ENCODE measurements at places on chromosomes 7 and 10. TPM values are rescaled to one million over a fixed set of nuclear protein-coding genes. Genes with fewer than 3 reads are reported as not detected.

DNA sequence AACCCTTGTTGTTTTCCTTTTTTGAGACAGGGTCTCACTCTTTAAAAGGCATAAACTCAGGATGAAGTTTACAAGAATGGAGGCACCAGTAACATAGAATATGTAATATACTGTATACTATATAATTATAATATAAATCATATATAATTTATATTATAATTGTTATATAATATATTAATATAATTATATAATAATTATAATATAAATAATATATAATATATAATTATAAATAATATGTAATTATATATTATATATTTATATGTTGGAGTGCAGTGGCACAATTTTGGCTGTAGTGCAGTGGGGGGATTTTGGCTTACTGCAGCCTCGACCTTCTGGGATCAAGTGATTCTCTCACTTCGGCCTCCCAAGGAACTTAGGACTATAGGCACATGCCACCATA lies 96.1 kb downstream of the LRMDA start:
- no peak for DNase-seq

- DNase-seq: no peak
Measured at GRCh38 chr7:50212016-50212325, 92.5 kb upstream of the IKZF1 start.

DNA sequence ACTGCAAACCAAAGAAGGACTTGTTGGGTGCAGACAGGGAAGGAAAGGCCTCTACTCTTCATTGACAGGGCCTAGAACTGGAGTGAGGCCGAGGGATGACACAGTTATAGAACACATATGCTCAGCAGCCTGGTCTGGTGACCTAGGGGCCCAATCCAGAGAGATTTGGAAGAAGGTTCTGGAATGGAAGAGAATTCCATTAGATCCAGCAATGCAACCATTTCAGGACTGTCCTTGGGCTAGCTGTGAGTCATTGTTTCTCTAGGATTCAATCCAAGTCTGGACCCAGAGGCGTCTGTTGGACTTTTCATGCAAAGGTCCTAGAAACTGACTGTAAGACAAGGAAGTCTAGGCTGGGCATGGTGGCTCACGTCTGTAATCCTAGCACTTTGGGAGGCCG lies 59.2 kb downstream of the WIPF3 start:
- no peak for DNase-seq

DNA sequence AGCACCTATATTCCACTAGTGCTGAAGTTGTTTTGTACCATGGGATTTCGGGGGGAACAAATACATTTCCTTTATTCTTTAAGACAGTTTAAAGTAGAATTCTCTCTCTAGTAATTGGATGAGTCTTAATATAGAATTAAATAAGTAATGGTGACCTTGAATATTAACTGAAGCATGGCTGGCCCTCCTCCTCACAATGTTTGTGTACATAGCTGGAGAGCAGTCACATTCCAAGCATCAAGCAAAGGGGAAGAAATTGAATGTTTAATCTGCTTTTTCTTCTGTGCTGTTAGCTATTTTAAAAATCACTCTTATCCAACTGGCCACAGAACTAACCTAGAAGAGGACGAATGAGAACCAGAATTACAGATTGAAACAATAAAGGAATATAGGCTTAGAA lies 906.9 kb downstream of the CCSER2 start:
- DNase-seq: no peak

DNA sequence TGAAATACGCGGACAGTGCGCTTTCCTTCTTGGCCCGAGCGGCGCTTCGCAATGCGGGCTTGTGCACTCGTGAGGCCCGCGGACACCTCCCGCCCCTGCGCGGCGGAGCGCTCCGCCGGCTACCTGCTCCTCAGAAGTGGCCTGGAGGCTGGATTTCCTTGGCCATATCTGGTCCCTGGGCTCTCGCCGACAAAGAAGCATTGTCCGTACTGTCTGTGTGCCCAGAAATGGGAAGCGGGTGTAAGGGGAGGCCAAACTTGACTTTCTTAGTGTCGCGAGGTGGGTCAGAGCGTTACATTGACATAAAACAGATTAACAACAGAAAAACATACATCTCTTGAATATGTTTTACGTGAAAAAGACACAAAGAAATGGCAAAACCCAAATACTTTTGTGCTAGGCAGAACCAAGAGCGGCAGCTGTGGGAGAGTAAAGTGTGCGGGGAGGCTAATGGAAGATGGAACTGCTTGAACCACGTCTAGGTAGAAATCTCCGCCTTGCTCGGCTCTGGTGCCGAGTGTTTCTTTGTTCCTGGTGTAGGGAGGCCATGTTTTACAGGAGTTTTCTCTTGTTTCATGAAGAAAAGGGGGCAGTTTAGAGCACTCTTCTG lies 1.4 kb downstream of the LANCL2 start:
- peak; percentile 36 for DNase-seq

GRCh38 chr7:157569967-157570366 lies 233.2 kb downstream of the DNAJB6 start:
- DNase-seq: no peak

- DNase-seq: no peak
Measured at GRCh38 chr7:76330673-76331072, 28.1 kb downstream of the YWHAG start.

DNA sequence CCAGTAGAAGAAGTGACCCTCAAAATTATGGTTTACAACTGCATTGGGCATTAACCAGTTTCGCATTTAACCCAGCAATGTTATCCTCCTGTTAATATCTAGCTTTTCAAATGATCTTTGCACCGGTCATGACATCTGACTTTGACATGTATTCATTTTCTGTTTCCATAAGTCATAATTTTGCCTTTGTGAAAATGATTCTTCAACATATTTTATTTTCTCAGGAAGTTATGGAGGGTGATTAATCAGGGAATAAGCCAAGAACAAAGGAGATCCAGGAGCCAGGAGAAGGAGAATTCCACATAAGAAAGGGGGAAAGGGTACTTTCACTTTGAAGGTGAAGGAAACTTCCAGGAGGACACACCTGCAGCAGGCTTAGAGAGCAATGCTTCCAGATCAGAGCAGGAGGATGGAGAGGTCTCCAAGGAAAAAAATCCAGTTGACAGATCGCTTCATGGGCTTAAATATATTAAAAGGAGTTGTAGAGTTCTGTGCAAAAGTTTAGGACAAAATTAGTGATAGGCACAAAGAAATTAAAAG lies 92.1 kb upstream of the FAM3C start:
- no peak for DNase-seq

GRCh38 chr7:65955718-65956117 lies 26.3 kb downstream of the GUSB start:
- no peak for DNase-seq

DNA sequence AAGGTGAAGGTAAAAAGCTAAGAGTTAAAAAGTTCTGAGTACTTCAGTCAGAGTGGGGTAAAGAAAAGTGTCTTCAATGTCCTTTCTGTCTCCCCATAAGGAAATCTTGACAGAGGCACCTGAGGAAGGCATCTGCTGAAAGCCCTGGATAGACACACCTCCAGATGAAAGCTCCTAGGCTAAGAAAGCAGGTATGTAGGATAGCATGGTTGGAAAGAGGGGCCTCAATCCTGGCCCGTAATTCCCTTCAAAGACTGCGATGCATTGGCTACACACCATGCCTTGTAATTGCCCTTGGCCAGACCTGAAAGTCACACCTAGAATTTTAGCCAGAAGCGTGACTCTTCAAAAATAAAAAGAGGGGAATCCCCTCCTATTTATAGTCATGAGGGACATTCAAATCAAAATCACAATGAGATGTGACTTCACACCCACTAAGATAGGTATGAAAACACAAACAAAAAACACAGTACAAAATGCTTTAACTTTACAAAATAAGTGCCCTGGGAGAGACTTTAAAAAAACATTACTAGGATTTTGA lies 809.7 kb downstream of the IPMK start:
- DNase-seq: no peak

GRCh38 chr7:101743995-101744360 lies 73.4 kb upstream of the CUX1 start:
- no peak for DNase-seq

- DNase-seq: peak; percentile 76
Measured at GRCh38 chr10:30502266-30503060, 68.5 kb downstream of the MAP3K8 start.

GRCh38 chr10:85317827-85318226 lies 989.4 kb downstream of the CCSER2 start:
- no peak for DNase-seq

DNA sequence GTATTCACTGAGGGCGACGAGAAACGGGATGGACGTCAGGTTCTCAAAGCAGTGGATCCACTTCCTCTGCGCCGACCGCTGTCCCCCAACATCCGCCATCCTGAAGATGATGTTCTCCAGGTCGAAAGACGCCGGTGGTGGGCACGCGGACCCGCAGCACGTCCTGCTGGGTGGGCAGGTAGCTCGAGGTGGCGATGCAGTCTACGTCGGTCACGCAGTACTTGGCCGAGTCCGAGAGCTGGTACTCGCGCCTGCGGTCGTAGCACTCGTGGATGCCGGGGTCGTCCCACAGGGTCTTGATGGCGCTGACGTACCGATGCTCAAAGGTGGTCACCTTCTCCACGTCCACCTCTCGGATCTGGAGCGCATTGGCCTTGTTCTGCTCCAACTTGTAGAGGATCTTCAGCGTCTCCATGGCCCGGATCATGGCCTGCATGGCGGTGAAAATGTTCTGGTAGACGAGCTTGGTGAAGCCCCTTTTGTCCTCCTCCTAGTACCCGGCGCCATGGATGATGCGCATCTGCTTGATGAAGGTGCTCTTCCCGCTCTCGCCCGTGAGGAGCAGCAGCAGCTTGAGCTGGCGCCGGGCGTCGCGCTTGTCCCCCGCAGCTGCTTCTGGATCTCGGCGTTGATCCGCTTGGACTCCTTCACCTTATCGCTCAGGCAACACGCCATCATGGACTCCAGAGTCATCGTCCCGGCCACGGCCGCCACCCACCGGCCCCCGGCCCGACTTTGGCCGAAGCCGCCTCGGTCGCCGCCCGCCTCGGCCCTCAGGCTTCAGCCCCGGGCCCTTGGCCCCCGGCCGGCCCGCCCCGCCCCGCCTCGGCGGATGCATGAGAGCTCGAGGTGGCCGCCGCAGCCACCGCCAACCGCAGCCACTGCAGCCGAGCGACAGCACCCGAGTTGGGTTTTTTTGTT lies 122.9 kb upstream of the KCTD7 start:
- peak; percentile 63 for DNase-seq

DNA sequence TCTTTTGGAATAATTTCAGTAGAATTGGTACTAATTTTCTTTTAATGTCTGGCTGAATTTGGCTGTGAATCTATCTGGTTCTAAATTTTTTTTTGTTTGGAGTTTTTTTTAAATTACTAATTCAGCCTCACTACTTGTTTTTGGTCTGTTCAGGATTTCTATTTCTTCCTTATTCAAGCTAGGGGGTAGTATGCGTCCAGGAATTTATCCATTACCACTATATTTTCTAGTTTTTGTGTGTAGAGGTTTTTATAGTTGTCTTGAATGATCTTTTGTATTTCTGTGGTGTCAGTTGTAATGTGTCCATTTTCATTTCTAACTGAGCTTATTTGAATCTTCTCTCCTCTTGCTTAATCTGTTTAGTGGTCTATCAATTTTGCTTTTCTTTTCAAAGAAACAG lies 48.9 kb upstream of the ICA1 start:
- DNase-seq: no peak

- DNase-seq: no peak
Measured at GRCh38 chr10:25555865-25556264, 378.2 kb upstream of the MYO3A start.

DNA sequence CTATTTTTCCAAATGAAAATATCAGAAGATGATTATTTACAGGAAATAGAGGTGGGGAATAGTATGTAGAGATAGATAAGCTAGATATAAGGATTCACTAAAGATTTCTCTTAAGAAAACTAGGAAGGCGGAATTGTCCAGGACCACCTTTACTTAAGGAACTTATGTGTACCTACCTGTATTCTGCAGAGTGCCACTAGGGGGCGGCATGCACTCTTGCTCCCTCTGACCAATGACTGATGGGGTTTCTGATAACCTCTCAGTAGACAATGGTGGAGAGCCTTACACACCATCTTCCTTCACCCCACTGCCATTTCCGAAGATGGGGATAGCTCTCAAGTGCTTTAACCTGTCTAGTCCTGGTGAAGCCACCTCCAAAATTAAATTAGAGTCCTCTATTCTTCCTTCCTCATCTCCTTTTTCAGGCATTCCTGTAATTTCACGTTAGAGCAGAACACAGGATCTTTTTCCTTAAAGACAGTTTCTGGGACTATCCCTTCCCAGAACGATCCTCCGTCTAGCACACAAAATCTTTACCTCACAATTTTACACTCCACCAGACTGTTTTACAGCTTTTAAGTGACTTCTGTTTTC lies 453.1 kb downstream of the SORCS1 start:
- DNase-seq: peak; percentile 73

DNA sequence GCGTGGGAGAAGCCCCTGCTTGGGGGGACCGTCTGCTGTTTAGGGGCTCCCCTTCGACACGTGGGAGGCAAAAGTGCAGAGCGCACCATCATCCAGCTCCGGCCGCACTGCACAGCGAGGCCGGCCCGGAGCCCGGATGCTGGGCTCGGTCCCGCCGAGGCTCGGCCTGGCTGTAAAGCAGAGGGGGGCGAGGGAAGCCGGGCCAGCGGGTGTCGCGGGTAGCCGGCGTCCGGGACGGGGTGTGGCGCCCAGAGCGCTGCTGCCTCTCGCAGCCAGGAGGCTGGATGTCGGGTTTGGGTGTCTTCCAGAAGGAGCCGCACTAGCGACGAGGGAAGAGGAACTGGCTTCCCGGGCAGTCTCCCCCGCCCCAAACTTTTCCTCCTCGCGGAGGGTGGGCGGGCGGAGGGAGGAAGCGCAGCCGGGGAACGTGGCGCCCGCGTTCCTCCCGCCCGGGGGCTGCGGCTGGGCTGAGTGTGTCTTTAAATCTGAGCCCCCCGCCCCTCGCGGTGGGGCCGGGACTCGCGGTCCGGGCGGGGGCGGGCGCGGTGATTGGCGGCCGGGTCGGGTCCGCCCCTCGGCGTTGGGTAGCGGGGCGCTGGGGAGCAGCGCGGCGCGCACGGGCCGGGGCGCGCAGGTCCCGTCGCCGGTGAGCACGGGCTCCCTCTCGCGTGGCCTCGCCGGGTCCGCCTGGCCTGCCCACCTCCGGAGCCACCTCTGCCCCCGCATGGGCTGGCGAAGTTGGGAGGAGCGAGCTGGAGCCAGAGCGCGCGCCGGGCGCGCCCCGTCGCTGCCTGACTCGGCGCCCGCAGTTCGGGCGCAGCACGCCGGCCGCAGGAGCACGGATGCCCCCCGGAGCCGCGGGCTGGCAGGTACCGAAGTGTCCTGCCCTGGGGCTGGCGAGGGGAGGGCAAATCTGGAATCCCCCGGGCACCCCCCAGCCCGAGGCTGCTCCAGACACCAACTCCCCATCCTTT lies at the start of gene PALD1:
TSS of gene PALD1 (plus strand) at position 577 of the 974 bp plus-strand sequence. CDS start 47,185 bp downstream, outside the sequence.
- peak; percentile 68 for DNase-seq

DNA sequence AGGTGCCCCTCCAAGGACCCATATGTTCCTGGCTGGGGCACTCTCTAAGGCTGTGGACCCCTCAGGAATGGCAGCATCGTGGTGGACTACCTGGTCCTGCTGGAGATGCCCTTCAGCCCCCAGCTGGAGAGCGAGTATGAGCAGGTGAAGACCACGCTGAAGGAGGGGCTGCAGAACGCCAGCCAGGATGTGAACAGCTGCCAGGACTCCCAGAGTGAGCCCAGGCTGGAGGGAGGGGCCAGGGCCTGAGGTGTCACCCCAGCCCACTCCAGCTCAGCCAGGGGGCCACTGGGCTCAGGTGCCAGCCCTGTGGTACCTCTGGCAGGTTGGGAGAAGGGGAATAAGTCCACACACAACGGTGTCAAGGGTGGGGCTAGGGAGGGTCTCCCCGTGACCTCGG lies 4.7 kb upstream of the MUC12 start:
- no peak for DNase-seq

- DNase-seq: no peak
Measured at GRCh38 chr10:128027822-128028507, 98.3 kb downstream of the MKI67 start.

GRCh38 chr7:74253835-74254128 lies 417 bp downstream of the RFC2 start:
- no peak for DNase-seq

CC2D2B gene
- total RNA-seq: 0.31 TPM

EMX2 gene
- total RNA-seq: not detected

Data from activated CD8-positive, alpha-beta T cell treated with anti-CD3 and anti-CD28 coated beads for 36 hours (primary cell).